Retinal pigment epithelial cell (primary cell): ENCODE measurements at places on chromosomes 2 and 18.

- no peak for DNase-seq
Observed at GRCh38 chr18:21362831-21363230, 120.8 kb downstream of the GREB1L start.

GRCh38 chr2:33316328-33316727, 160.1 kb upstream of the RASGRP3 start:
- no peak for DNase-seq

- no peak for DNase-seq
Observed at GRCh38 chr2:143893371-143893770, 626.5 kb downstream of the ZEB2 start.

- DNase-seq, result no peak
Observed at GRCh38 chr2:190877436-190877835, 3.2 kb upstream of the GLS start.

- no peak for DNase-seq
Observed at GRCh38 chr2:191500566-191500883, 177.4 kb upstream of the NABP1 start.

GRCh38 chr18:56291294-56291693, 347.1 kb downstream of the TXNL1 start:
- no peak for DNase-seq

GRCh38 chr2:222761888-222762287, 90.4 kb downstream of the MOGAT1 start:
- no peak for DNase-seq

DNA sequence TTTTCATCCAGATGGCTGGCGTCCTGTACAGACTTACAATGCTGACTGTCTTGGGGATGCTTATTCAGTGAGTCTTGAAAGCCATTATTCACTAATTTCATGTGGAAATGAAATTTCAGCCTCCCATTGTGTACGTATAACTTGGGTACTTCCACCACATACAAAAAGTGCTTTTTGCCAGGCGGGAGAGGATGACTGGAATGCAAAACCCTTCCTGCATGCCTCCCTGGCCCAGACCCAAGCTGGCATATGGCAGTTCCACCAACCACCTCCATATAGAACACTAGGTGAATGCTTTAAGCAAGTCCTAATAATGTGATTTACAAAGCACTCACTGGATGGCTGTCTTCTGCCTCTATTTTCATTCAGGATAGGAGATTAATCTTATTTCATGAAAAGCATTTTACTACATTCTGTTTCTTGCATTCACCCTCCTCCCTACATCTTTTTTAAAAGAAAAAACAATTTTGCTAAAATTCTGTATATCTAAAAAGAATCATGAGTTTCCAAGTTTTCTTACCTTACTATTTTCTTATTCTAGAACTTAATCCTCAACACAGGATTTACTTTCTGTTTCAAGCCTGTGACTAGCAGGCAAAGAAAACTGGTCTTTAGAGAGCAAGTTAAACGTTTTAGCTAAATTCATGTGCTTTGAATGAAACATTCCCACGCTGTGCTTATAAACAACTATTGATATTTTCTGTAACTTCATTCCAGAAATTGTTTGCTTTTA, 327.6 kb downstream of the NCKAP5 start:
- DNase-seq, result no peak

DNA sequence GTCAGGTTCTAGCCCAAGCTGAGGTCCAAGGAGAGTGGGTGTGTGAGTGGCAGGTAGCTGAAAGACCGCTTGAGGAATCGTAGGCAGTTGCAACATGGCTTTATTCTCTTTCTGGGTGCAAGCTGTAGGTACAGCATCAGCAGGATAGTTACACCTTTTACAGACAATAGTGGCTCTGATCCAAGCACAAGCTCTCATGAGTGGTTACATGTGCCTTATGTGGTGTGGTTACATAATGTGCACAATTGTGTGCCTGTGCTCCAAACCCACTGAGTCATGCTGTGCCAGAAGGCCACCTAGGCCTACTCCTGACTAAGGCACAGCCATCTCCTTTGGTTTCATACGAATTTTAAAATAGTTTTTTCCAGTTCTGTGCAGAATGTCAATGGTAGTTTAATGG, 227.6 kb downstream of the SATB2 start:
- DNase-seq, result no peak

DNA sequence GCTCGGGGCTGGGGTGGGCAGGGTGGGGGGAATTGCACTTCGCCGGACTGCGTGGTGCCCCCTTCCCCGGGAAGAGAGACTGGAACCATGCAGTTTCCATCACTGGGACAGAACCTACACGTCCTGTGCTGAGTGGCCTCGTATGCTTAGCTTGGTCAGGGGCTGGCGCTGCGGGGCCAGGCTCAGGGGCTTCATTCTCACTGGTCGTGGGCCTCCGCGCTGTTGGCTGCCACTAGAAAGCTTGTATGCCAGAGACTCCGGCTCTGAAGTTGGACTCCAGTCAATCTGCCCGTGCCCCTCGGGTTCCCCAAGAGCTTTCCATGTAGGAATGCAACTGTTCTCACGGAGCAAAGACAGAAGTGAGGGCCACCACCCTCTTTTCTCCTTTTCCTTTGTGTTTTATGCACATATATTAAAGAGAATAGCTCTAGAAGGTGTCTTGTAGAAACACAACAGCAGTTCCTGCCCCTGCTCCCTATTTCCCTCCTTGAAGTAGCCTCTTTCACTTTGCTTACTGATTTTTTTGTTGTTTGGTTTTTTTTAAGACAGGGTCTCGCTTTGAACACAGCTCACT, 64.0 kb upstream of the YWHAQ start:
- no peak for DNase-seq

DNA sequence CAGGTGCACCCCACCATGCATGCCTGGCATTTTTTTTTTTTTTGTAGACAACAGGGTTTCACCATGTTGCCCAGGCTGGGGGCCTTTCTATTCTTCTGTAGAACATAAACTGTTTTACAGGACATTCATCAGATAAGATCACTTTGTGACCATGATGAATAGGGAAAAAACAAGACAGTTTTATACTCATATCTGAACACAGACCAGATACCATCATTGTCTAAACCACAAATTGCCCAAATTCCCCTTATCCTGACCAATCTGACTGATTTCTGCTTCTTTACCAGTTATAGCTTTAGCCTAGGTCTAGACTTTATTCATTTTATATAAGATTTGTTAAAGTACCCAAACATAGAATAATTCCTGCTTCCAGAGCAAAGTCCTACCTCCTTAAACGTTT, 1699.3 kb upstream of the TMEFF2 start:
- DNase-seq, result no peak

- no peak for DNase-seq
Observed at GRCh38 chr18:62448426-62448825, 74.4 kb upstream of the ZCCHC2 start.

DNA sequence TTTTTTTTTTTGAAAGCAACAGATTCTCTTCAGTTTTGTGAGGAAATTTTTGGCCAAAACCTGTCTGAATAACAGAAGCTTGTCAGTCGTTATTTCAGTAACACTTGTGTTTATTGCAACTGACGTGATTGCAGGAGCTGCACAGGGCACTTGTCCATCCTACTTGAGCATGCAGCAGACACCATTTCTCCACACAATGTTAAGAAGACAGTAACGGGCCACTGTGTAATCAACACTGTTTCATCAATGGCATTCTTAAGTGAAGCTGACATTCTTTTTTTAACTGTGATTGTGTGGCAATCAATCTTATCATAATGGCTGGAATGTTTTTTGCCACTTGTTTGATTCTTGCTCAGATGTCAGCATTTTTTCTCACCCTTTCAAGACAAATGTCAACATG, 50.1 kb upstream of the PIEZO2 start:
- no peak for DNase-seq

- DNase-seq, result peak; percentile 34
Observed at GRCh38 chr2:200003444-200003843, 48.1 kb downstream of the MAIP1 start.

- no peak for DNase-seq
Observed at GRCh38 chr2:139080244-139080643, 300.1 kb upstream of the NXPH2 start.

DNA sequence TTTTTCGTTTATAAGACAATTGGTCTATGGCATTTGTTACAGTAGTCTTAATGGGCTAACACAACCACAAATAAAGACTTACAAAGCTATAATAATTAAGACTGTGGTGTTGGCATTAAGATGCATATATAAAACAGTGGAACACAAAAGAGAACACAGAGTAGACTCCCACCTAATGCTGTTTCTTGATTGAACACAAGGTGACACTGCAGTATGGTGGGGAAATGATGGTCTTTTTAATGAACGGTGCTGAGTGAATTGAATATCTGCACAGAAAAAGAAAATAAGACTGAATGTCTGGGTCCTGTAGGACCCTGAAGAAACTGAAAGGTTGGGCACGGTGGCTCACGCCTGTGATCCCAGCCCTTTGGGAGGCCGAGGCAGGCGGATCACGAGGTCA, 1136.6 kb upstream of the NXPH2 start:
- no peak for DNase-seq

DNA sequence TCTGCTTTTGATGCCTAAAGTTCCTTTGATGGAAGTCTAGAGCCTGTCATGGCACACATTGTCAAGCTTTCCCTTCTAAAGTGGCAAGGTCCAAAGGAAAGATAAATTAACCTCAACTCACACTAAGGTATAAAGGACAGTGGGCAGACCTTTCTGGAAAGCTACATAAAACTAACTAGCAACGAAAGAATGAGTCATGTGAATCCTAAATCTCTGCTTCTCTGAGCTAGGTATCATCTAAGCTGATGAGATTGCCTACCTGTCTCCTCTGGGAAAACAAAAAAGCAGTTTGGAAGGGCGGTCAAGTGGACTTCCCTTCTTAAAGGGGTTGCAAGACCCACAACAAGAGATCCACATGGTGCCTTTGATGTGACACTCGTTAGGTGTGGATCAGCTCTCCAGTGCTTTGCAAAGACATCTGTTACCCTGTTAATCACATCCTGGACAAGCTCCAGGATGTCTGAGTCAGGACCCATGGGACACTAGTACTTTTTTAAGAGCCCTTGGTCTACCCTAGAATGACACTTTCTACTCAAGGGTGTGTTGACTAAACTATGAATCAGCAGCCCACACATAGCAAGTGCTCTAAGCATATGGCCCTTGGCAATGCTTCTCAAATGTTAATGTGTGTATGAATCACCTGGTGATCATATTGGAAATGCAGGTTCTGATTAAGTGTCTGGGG, 173.5 kb downstream of the ALK start:
- DNase-seq, result peak; percentile 31

- no peak for DNase-seq
Observed at GRCh38 chr2:144071461-144071860, 448.5 kb downstream of the ZEB2 start.

DNA sequence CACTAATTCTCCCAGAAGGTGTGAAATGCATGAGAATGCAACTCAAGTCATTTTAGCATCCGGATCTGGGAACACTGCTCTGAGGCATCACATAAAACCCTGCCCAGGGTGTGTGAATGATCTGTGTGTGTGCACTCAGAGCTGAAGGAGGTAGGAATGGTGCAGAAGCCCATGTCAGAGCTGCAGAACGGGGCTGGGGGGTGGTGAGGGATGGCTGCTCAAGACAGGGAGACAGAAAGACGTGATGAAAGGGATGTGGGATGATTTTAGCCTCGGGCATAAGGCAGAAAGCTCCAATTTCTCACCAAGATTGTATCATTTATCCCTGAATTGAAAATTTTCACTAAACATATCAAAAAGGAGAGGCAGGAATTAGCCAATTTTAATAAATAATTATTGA, 369.1 kb downstream of the EIPR1 start:
- DNase-seq, result no peak

- no peak for DNase-seq
Observed at GRCh38 chr2:28991021-28991420, 9.9 kb downstream of the TOGARAM2 start.

GRCh38 chr2:150689590-150689989, 202.1 kb upstream of the RND3 start:
- DNase-seq, result no peak

GRCh38 chr2:16406496-16407289, 258.9 kb downstream of the CYRIA start:
- no peak for DNase-seq

- no peak for DNase-seq
Observed at GRCh38 chr2:31070339-31071125, 67.7 kb downstream of the GALNT14 start.

DNA sequence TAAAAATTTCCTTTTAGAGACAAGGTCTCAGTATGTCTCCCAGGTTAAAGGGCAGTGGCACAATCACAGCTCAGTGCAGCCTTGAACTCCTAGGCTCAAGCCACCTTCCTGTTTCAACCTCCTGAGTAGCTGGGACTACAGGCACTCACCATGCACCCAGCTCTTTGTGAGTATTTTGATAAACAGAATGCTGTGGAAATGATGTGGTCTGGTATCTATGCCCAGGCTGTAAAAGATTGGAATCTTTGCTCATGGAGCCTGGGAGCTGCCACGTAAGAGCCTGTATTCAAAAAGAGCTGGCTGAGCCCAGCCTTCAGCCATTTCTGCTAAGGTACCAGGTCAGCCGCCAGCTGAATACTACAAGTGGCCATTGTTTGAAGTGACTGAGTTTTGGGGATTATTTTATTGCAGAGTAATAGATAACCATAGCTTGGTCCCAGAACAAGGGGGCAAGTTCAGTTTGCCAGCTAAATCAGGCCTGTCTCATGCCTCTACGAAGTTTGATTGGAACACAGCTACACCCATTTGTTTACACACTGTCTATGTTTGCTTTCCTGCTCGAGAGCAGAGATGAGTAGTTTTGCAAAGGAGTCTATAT, 21.3 kb upstream of the ARL5A start:
- no peak for DNase-seq

DNA sequence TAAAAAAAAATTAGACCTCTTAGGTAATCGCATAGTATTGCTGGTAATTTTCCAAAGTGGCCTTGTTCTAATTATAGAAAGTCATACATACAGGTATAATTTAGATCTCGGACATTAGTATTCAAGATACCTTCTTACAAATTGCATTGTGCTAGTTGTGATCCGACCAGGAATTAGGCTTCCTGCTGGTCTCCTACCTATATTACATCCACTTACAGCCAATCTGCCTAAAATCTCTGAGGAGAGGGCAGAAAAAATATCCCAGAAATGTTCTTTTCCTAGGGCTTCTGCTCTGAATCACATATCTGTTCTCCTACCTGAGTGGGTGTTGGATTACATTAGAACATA, 314.7 kb upstream of the GULP1 start:
- no peak for DNase-seq

- no peak for DNase-seq
Observed at GRCh38 chr2:54406031-54406430, 50.1 kb upstream of the SPTBN1 start.

DNA sequence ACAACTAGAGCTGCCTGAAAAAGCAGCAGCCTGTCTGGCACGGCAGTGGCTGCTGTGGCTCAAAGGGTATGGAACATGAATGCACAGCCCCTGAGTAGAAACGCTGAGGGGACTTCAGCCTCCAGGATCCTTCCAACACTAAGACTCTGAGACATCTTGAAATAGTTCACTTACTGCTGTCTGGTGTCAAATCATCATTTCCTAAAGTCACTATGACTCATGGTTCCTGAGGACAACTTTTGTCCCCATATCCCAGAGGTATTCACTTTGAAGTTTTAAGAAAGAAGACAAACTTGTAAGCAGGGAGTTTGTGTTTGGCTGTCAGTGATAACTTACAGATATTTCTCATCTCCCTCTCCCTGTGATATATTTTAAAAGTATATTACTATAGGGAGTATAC, 33.3 kb upstream of the NEB start:
- DNase-seq, result no peak

- DNase-seq, result no peak
Observed at GRCh38 chr2:53510401-53510800, 257.2 kb upstream of the CHAC2 start.
